Trophoblast cell (in vitro differentiated cells and primary cell): ENCODE measurements at places on chromosomes 1 and 21.

- no peak for DNase-seq
Measured at GRCh38 chr1:88140325-88140724, 543.7 kb upstream of the PKN2 start.

DNA sequence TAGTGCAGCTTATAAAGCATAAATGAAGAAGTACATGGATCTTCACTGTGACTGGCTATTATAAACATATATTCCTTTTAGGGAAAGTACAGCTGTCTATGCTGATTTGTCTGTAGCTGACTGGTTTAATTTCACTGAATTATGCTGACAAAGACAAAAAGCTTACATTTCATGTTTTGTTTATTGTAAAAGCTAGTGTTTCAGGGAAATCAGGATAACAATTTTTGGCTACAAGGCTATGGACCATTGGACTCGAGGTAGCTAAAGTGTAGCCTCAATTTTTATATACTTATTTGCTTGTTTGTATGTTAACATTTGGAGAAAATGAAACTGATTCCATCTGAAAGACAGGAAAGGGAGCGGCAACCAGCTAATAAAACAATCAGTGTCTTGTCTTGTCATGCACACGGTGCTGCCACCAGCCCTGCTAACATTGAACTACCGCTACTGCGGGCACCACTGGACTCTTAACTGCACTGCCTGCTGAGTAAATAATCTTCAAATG is 480.2 kb downstream of the COL11A1 start:
- no peak for DNase-seq

- DNase-seq = no peak
Measured at GRCh38 chr1:34054920-34055319, 110.1 kb downstream of the CSMD2 start.

GRCh38 chr1:176691251-176692228 is 228.6 kb downstream of the PAPPA2 start:
- DNase-seq = peak; percentile 69

DNA sequence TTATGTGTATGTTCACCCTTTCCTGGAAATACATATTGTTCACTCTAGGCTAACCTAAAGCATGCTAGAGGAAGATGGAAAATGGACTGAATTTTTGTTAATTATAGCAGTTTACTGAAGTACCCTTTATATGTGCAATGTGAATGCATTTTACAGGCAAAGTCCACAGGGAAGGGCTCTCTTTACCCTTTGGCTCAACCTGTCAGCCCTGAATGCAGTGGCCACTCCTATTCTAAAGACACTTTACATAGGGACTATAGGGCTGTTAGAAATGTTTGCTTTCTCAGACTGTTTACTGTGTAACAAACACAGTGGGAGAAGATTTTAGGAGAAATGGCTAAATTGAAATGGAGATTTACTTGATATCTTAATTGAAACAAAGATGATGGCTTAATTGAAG is 78.5 kb downstream of the BRINP2 start:
- DNase-seq = no peak

GRCh38 chr21:32448803-32449594 is 36.5 kb downstream of the EVA1C start:
- no peak for DNase-seq

DNA sequence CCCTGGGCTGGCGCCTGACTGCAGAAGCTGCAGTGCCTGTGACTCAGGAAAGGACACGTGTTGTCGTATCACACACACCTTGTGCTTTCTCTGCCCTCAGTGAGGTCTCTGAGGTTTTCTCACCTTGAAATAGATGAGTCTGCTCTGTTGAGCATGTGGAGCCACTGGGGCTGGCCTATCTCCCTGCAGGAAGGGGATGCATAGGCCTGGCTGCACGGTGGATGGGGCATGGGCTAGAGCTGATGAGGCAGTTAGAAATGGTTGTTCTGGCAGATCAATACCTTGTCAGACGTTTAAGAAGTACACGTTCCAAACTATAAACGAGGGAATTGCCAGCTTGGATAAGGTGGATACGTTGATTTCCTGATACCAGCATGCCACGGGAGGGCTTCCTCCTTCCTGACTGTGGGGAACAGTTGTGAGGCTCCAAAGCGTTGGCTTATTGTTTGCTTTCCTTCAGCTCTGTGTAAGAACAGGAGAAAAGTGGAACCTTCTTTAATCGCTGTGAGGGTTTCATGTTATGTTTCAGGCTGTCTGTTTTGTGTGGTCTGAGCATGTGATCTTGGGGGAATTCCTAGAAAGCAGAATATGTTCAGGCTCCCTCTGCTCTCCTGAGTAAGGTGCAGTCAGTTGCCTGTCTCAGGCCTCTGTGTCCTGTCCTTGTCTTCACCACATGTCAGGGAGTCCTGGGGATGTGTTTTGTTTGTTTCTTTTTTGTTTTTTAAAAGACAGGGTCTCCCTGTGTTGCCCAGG is 44.8 kb downstream of the PCNT start:
- DNase-seq = no peak

- no peak for DNase-seq
Measured at GRCh38 chr1:226108935-226109828, 46.7 kb downstream of the H3-3A start.
